ENCODE measurements at places on chromosomes 6 and 20. TPM values are rescaled to one million over a fixed set of nuclear protein-coding genes. Genes with fewer than 3 reads are reported as not detected.

DNA sequence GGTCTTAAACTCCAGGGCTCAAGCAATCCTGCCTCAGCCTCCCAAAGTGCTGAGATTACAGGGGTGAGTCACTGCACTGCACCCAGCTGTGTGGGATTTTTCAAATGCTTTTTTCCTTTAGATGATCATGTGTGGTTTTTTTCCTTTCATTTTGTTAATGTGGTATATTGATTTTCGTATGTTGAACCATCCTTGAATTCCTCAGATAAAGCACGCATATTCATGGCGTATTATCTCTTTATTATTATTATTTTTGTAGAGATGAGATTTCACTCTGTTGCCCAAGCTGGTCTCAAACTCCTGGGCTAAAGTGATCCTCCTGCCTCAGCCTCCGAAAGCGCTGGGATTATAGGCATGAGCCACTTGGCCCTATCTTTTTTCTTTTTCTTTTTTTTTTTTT is 7.0 kb downstream of the ZGPAT start:
- no peak overlapping the region for H3K4me3 ChIP-seq
- peaks cover 9% of the 10 kb centered on the region for H3K4me1 ChIP-seq
- no peak overlapping the region for H3K27ac ChIP-seq
- peaks cover 13% of the 10 kb centered on the region for H3K36me3 ChIP-seq
- H3K27me3 ChIP-seq, result no peaks in the 10 kb centered on the region

- no peak for DNase-seq
- H3K27me3 ChIP-seq, result no peaks in the 10 kb centered on the region
- H3K27ac ChIP-seq, result no peak overlapping the region
- no peak overlapping the region for H3K4me3 ChIP-seq
These were observed 174.6 kb downstream of the ZDHHC14 start for GRCh38 chr6:157555455-157556143.

GRCh38 chr6:164942271-164942670 is 367.1 kb downstream of the C6orf118 start:
- H3K4me3 ChIP-seq, result no peak overlapping the region
- H3K27me3 ChIP-seq, result no peaks in the 10 kb centered on the region
- no peaks in the 10 kb centered on the region for H3K36me3 ChIP-seq
- H3K4me1 ChIP-seq, result no peaks in the 10 kb centered on the region

DNA sequence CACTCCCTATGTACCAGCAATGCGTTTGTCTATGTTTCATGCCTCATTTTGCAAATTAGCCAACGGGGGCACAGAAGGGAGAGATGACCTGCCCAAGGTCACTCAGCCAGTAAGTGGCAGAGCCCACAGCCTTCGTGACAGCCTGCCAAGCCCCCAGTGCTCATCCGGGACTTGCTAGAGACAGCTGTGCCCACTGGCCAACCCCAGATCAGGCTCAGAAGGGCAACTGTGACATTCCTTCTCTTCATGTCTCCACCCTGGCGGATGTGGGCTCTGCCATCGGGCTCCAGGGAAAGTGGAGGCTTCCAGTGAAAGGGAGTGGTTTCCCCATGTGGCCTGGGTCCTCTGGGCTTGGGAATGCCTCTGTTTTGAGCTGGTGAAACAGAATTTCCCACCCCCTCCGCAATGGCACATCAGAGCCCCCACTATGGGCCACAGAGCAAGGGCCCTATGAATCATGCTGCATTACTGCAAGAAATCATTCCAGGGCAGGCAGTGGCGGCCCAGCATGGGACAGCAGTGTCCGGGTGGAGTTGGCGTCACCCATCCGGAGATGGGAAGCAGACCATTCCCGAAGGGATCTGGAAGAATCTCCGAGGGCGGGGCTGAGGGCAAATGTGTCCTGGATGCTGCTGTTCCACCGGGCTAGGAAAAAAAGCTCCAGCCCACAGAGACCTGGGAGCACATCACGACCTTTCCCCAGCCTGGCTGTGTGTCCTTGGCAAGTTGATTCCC is 9.1 kb downstream of the RSPO4 start:
- no peaks in the 10 kb centered on the region for H3K4me1 ChIP-seq
- H3K4me3 ChIP-seq, result no peak overlapping the region
- no peaks in the 10 kb centered on the region for H3K27me3 ChIP-seq
- no peaks in the 10 kb centered on the region for H3K36me3 ChIP-seq
- no peak overlapping the region for H3K27ac ChIP-seq
- no peak for DNase-seq

GRCh38 chr6:57324538-57324937 is 7.1 kb downstream of the PRIM2 start:
- H3K27ac ChIP-seq, result no peak overlapping the region
- H3K4me1 ChIP-seq, result no peaks in the 10 kb centered on the region
- no peak overlapping the region for H3K4me3 ChIP-seq
- peaks cover 9% of the 10 kb centered on the region for H3K36me3 ChIP-seq
- H3K27me3 ChIP-seq, result no peaks in the 10 kb centered on the region

DNA sequence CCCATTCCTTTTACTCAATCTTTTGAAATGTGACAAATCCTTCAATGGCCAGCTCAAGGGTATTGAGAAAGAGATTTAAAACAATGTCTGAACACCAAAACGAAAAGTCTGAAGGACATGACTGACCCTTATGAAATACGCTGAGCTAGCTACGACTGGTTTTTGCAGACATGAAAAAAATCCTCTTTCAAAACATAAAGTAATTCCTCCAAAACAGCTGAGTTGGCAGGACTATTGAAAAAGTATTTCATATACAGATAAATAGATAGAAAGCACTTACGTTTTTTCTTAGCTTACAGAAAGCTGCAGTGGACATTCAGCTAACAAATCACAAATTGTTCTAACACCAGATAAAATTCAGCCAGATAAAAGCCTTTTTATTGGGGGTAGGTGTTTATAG is 702.7 kb upstream of the AGPAT4 start:
- no peaks in the 10 kb centered on the region for H3K27me3 ChIP-seq
- no peak for DNase-seq
- H3K27ac ChIP-seq, result no peak overlapping the region

DNA sequence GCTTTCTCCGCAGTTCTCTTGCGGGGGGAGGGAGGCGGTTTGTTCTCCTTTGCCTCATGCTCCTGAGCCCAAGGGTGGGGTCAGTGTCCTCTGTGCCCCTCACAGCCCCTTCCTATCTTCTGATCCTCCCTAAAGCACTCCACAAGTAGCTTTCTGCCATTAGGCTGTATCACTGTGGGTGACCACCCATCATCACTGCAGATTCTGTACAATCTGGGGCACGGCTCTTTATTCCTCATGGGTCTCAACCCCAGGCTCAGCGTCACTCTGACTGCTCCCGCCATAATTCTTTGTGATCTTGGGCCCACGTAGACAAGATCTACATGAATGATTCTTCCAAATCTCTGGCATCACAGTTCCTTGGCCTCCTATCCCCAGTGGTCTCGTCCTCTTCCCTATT is 10.5 kb downstream of the NCR2 start:
- H3K4me3 ChIP-seq, result no peak overlapping the region
- H3K27me3 ChIP-seq, result no peaks in the 10 kb centered on the region
- no peaks in the 10 kb centered on the region for H3K36me3 ChIP-seq
- peaks cover 23% of the 10 kb centered on the region for H3K4me1 ChIP-seq
- H3K27ac ChIP-seq, result no peak overlapping the region

GRCh38 chr6:134984821-134985220 is 34.9 kb upstream of the ALDH8A1 start:
- H3K27ac ChIP-seq, result no peak overlapping the region
- no peak for DNase-seq
- H3K36me3 ChIP-seq, result peaks cover 12% of the 10 kb centered on the region

GRCh38 chr20:46857061-46857831 is 37.4 kb upstream of the EYA2 start:
- no peaks in the 10 kb centered on the region for H3K4me1 ChIP-seq
- no peaks in the 10 kb centered on the region for H3K36me3 ChIP-seq
- no peaks in the 10 kb centered on the region for H3K27me3 ChIP-seq
- H3K27ac ChIP-seq, result no peak overlapping the region

DNA sequence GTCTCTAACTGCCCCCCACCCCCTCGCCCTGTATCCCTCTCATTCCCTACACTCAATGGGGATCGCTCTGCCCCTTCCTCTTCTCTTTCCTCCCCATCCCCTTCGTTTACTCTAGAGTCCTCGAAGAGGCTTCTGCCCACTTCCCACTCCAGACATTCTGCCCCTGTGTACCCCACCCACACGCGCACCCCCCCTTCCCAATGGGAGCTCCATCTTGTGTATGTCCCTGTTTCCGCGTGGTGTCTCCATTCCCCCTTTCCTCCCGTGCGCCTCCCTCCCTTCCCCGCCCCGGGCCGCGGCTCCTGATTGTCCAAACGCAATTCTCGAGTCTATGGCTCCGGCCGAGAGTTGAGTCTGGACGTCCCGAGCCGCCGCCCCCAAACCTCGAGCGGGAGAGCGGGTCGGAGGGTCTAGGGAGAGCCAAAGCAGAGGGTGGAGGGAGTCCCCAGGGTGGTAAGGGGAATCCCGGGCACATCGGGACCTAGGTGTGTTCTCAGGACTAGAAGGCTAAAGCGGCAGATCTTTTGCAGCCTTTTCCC is 679 bp upstream of the RING1 start:
- peaks cover 24% of the 10 kb centered on the region for H3K36me3 ChIP-seq
- peak overlapping the region; percentile 77 for H3K4me3 ChIP-seq
- H3K27ac ChIP-seq, result peak overlapping the region; percentile 95
- peaks cover 47% of the 10 kb centered on the region for H3K4me1 ChIP-seq

DNA sequence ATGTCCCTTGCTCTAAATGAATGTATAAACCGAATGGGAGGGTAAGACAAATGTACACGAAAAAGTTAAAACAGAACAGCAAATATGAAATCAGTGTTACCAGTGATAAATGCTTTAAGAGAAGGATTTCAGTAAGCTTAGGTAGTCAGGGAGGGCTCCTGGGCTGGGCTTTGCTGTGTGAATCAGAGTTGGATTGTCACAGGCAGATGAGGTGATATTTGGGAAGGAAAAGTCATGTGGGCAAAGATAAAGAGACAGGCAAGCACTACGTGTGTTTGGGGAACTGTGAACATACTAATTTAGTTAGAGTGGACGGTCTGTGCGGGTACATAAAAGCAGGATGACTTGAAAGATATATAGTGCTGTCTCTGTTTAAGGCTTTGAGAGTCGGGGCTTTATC is 114.8 kb downstream of the CRYBG1 start:
- no peaks in the 10 kb centered on the region for H3K27me3 ChIP-seq
- DNase-seq, result no peak
- H3K27ac ChIP-seq, result no peak overlapping the region

- H3K4me3 ChIP-seq, result no peak overlapping the region
- DNase-seq, result no peak
- no peak overlapping the region for H3K27ac ChIP-seq
- no peaks in the 10 kb centered on the region for H3K4me1 ChIP-seq
- no peaks in the 10 kb centered on the region for H3K36me3 ChIP-seq
- no peaks in the 10 kb centered on the region for H3K27me3 ChIP-seq
These were observed 43.8 kb downstream of the PKIB start for GRCh38 chr6:122654012-122654411.

- no peak overlapping the region for H3K27ac ChIP-seq
- H3K27me3 ChIP-seq, result no peaks in the 10 kb centered on the region
- H3K4me3 ChIP-seq, result no peak overlapping the region
- no peaks in the 10 kb centered on the region for H3K36me3 ChIP-seq
These were observed 109.4 kb upstream of the HCRTR2 start for GRCh38 chr6:55064711-55065420.

DNA sequence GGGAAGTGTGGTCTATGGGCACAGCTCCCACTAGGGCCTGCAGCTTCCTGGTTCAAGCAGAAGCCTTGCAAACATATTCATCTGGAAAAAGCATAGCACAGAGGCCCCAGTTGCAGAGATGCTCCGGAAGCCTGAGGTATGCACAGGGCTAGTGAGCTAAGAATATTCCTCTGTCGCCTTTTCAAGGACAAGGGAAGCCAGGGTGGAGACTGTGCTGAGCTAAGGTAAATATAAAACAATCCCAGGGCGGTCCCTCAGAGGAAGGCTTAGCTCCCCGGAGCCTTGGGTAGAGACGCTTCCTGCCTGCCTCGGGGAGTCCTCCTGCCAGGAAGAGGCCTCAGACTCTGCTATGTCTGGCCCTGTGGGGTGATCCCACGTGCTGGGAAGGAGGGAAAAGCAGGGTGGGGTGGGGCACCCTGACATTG is 134.8 kb upstream of the FOXA2 start:
- H3K4me3 ChIP-seq, result no peak overlapping the region
- no peak for DNase-seq
- no peak overlapping the region for H3K27ac ChIP-seq
- H3K4me1 ChIP-seq, result no peaks in the 10 kb centered on the region
- no peaks in the 10 kb centered on the region for H3K27me3 ChIP-seq

- H3K4me1 ChIP-seq, result no peaks in the 10 kb centered on the region
- DNase-seq, result no peak
- no peak overlapping the region for H3K27ac ChIP-seq
- no peaks in the 10 kb centered on the region for H3K36me3 ChIP-seq
These were observed 256.4 kb upstream of the POU3F2 start for GRCh38 chr6:98578016-98578415.

GRCh38 chr20:3712279-3712873 is at the start of gene SIGLEC1:
Gene SIGLEC1 (minus strand): TSS chr20:3712600. CDS start chr20:3707128, 5,472 bp downstream.
- no peak for DNase-seq
- H3K4me1 ChIP-seq, result no peaks in the 10 kb centered on the region
- no peaks in the 10 kb centered on the region for H3K36me3 ChIP-seq

- DNase-seq, result no peak
- H3K4me3 ChIP-seq, result no peak overlapping the region
- no peak overlapping the region for H3K27ac ChIP-seq
- H3K4me1 ChIP-seq, result no peaks in the 10 kb centered on the region
- no peaks in the 10 kb centered on the region for H3K27me3 ChIP-seq
- no peaks in the 10 kb centered on the region for H3K36me3 ChIP-seq
These were observed 11.0 kb upstream of the ADGRF5 start for GRCh38 chr6:46932526-46933319.

DNA sequence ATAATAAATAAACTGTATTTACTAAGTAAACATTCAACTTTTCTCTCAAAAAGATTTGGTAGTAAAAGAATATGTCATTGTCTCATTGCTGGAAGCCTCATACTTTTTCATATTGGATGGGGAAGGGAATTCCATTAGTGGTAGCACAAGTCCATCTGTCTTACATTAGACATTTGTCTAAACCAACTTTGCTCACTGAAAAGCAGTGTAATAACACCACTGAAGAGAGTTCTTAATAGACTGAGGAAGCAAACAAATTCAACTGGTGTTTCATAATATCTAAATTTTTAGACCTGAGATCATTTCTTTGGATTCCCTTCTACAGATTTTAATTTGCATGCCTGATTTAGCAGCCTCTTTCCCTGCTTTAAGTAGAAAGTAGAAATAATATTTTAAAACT is 62.7 kb downstream of the PLCB1 start:
- no peaks in the 10 kb centered on the region for H3K27me3 ChIP-seq
- H3K4me3 ChIP-seq, result no peak overlapping the region
- no peaks in the 10 kb centered on the region for H3K4me1 ChIP-seq
- H3K27ac ChIP-seq, result no peak overlapping the region
- no peaks in the 10 kb centered on the region for H3K36me3 ChIP-seq

ECT2L gene
- total RNA-seq, result not detected

TNFRSF21 gene
- 1.8 TPM for total RNA-seq

CLIC5 gene
- 6.4 TPM for total RNA-seq

TFAP2B gene
- total RNA-seq, result not detected

PI3 gene
- total RNA-seq, result 0.42 TPM

EYA2 gene
- total RNA-seq, result not detected

KCNB1 gene
- not detected for total RNA-seq

BACH2 gene
- 41.8 TPM for total RNA-seq

CDSN gene
- not detected for total RNA-seq
